ENCODE measurements at places on chromosomes 2 and 18.

DNA sequence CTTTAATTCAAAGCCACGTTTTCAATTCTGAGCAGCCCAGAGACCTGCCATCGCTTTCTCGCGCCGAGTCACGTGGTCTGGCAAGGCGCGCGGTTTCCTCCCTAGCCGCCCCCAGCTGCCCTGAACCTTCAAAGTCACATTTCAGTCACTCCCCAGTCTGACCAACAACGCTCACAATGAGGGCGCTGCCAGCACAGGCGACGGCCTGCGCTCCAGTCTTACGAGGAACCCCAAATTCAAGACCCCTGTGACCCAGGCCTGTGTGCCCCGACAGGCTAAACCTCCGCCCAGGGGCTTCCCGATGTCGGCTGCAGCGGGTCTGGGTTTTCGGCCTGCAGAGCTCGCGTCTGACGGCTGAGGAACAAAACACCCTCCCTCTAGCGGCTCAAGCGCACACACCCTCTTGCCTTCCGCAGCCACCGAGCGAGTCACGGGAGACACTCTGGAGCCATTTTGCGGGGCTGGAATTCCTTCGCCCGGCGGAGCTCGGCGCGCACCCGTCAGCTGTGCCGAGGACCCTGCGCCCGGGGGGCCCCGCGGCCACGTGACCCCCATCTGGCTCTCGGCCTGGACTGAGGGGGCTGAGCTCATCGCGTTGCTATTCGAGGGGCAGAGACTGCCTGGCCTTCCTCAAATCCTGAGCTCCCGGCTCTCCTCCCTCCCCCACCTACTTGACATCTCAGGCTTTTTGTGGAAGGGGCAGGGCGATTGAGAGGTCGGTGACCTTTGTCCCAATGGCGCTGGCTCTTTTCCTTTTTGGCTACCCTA is 69.9 kb upstream of the ITGB6 start:
- DNase-seq, result peak; percentile 63

GRCh38 chr2:134408791-134409190 is 154.9 kb downstream of the MGAT5 start:
- no peak for DNase-seq

DNA sequence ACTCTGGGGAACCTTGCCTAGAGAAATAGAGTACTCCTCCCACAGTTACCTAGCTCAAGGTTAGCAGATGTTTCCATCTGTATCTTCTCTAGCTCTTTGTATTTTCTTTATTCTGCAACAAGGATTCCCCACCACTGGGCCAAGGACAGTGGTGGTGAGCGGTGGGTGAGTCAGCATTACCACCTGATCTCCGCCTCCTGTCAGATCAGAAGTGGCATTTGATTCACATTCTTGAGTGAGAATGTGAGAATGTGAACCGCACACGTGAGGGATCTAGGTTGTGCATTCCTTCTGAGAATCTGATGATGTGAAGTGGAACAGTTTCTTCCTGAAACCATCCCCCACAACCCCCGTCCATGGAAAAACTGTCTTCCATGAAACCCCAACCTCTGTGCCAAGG is 9.0 kb downstream of the EPB41L3 start:
- DNase-seq, result no peak

DNA sequence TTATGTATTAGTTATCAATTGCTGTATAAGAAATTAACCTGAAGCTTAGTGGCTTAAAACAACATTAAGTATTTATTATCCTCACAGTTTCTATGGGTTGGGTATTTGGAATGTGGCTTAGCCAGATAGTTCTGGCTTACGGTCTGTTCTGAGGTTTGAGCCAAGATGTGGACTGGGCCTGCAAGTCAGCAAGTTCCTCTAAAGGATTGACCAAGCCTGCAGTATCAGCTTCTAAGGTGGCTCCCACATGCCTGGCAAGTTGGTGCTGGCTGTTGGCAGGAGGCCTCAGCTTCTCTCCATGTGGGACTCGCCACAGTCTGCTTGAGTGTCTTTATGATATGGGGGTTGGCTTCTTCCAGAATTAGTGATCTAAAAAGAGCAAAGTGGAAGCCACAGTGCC is 45.0 kb upstream of the TCF4 start:
- DNase-seq, result no peak

DNA sequence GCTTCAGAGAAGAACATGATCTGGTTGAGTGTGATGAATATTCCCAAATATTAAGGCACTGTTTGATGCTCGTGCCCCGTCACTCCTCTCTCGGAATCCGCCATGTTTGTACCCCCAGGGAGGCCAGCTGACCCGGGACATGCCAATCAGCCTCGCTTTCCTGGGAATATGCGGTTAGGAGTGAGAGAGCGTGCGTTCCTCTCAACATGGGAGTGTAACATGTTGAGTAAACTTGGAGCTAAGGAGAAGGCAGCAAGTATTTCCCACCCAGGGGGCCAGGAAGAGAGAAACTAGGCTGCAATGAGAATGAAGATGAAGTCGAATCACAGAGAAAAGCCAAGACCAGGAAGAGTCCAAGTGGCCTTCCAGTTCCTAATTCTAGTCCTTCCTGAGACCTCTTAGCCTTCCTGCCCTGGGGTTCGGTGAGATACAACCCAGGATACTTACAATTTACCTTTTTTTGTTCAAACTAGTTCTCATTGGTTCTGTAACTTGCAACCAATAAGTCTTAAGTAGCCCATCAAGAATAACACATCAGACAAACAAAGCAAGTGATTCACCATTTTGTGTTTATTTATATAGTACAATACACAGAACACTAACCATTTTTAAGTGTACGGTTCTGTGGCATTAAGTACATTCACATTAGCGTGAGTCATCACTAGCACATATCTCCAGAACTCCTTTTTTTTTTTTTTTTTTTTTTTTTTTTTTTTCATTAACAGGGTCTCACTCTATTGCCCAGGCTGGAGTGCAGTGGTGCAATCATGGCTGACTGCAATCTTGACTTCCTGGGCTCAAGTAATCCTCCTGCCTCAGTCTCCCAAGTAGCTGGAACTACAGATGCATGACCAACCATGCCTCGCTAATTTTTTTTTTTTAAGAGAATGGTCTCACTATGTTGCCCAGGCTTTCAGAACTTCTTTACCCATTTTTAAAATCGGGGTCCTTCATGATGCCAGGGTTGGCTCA is 36.4 kb upstream of the SLC1A4 start:
- DNase-seq, result no peak

DNA sequence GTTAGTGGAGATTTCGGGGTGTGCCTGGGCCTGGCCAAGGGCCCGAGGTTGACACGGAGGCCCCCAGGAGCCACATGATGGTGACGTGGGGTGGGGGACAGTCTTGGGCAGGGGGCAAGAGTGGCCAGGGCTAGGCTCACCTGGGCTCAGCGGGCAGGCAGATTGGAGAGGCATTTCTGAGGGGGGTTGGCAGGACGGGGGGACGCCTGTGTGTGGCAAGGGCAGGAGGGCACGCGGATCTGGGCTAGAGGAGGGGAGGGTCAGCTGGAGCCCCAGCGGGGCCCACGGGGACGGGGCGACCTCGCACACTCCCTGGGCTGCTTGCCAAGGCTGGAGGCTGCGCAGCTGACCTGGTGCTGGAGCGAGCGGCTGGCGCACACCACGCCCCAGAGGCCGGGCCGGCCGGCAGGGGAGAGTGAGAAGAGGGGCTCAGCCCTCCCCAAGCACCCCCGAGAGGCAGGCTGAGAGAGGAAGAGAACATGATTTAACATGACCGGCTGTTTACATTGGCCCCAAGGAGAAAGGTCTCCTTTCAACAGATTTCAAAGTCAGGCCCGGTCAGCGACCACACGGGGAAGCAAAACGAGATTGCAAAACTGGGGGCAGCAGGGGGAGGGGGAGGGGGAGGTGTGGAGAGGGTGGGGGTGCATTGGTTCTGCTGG is 38.0 kb upstream of the SNED1 start:
- no peak for DNase-seq

- DNase-seq, result no peak
Measured at GRCh38 chr2:18871430-18871829, 282.1 kb upstream of the NT5C1B start.

DNA sequence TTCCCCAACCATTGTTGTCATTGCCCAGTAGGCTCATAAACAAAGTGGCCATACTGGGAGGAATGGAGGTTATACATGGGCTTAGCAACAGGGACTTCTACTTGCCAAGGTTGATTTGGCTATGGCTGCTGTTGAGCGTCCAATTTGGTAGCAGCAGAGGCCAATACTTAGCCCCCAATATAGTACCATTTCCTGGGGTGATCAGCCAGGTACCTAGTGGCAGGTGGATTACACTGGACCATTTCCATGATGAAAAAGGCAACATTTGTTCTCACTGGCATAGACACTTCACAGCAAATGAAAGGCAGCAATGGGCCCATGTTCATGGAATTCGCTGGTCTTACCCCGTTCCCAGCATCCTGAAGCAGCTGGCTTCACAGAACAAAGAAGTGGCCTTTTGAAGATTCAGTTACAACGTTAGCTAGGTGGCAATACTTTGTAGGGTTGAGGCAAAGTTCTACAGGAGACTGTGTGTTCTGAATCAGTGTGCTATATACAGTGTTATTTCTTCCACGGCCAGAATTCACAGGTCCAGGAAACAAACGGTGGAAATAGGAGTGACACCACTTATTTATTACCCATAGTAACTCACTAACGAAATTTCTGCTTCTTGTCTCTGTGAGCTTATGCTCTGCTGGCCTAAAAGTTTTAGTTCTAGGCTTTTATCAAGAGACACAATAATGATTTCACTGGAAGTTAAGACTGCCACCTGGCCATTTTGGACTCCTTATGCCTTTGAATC is 37.5 kb downstream of the FBXO11 start:
- DNase-seq, result no peak

- no peak for DNase-seq
Measured at GRCh38 chr2:172342078-172342477, 85.3 kb upstream of the ITGA6 start.

DNA sequence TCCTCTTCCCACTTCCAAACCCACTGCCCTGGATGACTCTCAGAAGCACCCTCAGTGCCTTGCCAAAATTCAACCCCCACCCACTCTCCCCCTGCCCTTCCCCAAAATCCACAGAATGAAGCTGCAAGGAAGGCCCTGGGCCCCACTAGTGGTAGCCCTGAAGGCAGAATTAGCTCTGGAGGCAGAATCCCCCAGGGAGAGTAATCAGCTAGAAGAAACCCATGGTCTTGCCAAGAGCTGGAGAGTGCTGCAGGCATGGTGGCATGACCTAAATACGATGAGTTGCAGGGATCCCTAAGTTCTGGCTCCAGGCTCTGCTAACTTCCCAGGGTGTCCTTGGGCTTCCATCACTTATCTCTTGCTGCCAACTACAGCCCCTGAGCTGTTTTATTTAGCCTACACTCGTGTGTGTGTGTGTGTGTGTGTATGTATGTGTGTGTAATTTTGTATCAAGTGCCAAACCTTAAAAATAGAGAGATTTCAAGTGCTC is 7.9 kb downstream of the GAD1 start:
- DNase-seq, result no peak

DNA sequence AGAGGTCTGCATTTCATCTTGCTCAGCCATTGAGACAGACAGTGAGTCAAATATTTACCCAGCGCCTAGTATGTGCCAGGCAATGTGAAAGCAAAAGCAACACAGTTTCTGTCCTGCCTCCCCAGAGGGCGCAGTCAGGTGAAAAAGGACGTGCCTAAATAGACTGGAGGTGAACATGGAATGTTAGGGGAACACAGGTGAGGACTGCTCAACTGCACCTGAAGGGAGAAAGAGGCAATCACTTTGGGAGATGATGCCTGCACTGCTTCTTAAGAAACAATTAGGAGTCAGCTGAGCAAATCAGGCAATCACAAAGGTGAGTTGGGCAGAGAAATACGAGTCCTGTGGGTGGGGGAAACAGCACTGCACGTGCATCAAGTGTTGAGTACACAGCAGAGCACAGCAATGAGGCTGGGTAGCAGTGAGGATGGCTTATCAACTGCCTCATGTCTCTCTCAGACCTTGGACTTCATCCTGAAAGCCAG is 218.3 kb upstream of the SMAD7 start:
- DNase-seq, result no peak

GRCh38 chr2:222307143-222307756 is 8.5 kb upstream of the PAX3 start:
- no peak for DNase-seq

DNA sequence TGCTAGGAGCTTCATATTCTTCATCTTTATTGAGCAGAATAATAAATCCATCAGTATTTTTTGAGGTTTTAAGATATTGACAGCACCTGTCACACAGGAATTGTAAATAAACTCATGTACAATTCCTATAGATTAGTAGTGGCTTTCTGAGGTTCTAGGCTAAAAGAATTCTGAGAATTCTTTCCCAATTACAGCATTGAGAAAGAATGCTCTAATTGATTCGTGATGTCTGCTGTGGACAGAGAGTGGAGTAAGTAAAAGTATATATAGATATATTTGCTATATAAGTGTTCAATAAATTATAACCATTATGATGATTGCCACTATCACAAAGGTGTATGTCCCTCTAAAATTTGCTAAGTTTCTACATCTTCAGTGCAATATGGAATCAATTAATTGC is 186.5 kb upstream of the NRP2 start:
- DNase-seq, result no peak

GRCh38 chr18:48545757-48546321 is 7.0 kb downstream of the CTIF start:
- no peak for DNase-seq

DNA sequence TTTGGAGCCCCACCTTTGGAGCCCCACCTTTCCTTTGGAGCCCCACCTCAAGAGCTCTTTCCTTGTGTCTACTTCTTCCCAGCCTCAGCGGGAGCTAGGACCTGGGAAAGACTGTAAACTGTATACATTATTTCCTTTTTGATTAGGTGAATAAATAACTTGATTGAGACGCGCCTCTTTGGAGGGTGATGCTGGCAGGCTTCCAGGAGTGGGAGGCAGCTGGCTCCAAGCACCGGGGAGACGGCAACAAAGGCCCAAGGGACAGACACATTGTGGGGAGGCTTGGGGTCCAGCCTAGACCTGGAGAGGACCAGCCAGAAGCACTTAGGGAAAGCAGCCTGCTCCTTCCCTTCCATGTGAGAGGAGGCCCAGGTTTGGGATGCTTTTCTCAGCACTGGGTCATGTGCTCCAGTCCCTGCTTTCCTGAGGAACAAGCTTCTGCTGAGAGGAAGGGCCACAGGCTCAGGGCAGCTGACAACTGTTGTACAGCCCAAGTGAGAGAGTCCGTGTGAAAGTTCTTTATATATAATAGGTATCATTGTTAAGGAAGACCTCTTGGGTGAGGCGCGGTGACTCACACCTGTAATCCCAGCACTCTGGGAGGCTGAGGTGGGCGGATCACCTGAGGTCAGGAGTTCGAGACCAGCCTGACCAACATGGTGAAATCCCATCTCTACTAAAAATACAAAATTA is 297.2 kb upstream of the SLC14A2 start:
- no peak for DNase-seq

GRCh38 chr2:15956751-15957736 is 16.7 kb downstream of the MYCN start:
- DNase-seq, result no peak

DNA sequence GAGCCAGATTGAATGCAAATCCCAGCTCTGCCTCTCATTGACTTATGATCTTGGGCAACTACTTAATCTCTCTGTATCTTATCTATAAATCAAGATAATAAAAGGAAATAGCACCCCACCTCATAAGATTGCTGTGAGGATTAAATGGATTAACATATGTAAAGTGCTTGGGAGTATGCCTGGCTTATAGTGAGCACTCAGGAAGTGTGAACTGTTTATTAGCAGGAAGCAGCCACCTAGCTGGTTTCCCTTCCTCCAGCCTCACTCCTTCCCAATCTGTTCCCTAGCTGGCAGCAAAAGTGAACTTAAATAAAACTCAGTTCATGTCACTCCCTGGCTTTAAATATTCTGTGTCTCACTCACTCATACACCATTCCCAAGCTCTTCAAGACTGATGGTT is 526.6 kb upstream of the PKDCC start:
- DNase-seq, result no peak

GRCh38 chr2:222284466-222284865 is 14.3 kb downstream of the PAX3 start:
- no peak for DNase-seq

Data from activated naive CD8-positive, alpha-beta T cell treated with anti-CD3 and anti-CD28 coated beads, Interleukin-2, amount 50 U/mL, for 24 hours (primary cell).